ENCODE measurements at places on chromosomes 3 and 15.

GRCh38 chr15:80211976-80212375, 40.0 kb downstream of the CTXND1 start:
- DNase-seq = peak; percentile 57

GRCh38 chr3:150370122-150370602, 37.9 kb upstream of the TSC22D2 start:
- DNase-seq = peak; percentile 93

DNA sequence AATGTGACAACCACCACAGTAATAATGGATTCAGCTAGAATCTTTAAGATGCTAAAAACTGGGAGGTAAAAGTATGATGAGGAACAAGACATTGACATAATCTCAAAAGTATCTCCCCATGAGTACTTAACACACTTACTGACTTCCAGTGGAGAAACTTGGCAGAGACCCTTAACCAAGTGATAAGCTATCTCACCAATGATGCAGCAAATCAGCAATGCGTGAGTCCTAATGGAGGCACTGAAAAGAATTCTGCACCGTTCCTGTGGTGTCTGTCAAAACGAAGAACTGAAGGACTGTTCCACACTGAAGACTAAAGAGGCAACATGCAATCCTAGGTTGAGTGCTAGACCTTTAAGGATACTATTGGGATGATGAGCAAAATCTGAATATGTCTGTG, 67.9 kb upstream of the OCA2 start:
- no peak for DNase-seq

DNA sequence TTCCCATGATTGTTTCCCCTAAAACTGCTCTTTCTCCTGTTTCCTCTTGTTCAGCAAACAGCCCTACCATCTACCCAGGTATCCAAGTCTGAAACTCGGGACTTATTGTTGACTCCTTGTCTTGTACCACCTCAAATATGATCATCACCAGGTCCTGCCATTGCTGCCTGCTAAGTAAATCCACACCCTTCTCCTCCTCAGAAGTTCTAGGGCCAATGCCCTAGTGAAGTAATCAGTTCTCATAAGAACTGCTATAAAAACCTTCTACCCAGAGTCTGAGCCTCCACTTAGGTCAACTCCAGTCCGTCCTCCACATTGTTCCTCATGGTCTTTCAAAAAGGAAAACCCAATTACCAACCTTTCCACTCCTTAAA, 77.0 kb upstream of the IL12A start:
- DNase-seq = peak; percentile 77

DNA sequence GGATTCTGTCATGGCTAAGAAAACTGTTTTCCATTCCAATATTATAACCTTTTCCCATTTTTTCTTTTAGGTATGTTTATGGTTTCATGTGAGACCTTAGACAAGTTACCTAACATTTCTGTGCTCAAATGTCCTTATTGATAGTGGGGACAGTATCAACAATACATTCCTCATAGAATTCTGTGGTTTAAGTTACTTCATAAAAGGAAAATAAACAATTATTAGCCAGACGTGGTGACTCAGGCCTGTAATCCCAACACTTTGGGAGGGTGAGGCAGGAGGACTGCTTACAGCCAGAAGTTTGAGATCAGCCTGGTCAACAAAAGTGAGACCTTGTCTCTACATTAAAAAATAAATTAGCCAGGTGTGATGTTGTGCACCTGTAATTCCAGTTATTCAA, 436.8 kb upstream of the CNTN4 start:
- DNase-seq = no peak

DNA sequence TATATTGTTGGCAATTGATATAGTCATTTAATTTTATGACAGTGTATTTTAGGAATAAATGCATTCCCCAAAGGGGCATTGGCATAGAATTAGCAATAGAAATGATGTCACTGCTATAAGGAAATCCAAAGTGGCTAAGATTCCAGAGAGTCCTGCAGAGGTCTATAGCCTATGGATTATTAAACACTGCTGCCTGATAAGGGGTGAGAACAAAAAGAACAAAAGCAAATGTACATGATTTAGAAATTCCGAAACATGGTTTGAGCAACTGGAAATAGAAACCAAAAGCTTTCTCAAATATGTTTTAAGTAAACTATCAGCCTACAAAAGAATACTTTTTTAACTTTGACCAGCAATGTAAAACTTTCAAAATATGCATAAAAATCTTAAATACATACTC, 280.1 kb upstream of the RASGRP1 start:
- DNase-seq = no peak
